ENCODE measurements at places on chromosomes 4 and X. TPM values are rescaled to one million over a fixed set of nuclear protein-coding genes. Genes with fewer than 3 reads are reported as not detected.
A peak's percentile ranks its signal among the peaks of the same experiment; 100 is the strongest.

GRCh38 chr4:60396341-60397049, 803.6 kb upstream of the ADGRL3 start:
- no peaks in the 10 kb centered on the region for H3K4me1 ChIP-seq
- no peak for DNase-seq
- no peaks in the 10 kb centered on the region for H3K36me3 ChIP-seq

- no peak overlapping the region for H3K27ac ChIP-seq
- no peak overlapping the region for H3K4me3 ChIP-seq
- DNase-seq: no peak
- no peaks in the 10 kb centered on the region for H3K4me1 ChIP-seq
Measured at GRCh38 chr4:31021008-31021407, 300.8 kb downstream of the PCDH7 start.

DNA sequence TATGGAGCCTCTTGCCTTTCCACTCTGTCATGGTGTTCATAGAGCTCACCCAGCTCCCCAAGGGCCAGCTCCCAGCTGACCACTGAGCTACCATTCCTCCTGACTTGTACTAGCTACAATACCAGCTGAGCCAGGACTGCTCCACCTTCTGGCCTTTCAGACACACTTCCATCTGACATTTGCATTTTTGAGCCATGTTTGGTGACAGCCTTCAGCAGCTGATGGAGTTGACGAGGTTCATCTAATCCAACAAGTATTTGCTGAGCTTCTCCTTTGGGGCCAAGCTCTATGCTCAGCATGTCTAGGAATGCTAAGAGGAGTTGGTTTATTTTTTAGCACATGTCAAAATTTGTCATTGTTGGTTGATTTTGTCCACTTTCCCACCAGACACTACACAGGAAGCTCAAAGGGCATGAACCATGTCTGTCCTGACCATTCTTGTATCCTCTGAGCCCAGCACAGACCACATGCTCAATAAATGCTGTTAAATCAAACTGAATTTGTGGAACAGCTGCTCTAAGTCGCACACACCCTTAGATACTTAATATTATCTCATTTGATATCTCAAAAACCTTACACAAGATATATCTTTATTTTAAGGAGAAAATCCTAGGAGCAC, 142.6 kb upstream of the PPARGC1A start:
- no peaks in the 10 kb centered on the region for H3K36me3 ChIP-seq
- DNase-seq: peak; percentile 0
- H3K4me1 ChIP-seq: no peaks in the 10 kb centered on the region
- no peaks in the 10 kb centered on the region for H3K27me3 ChIP-seq
- no peak overlapping the region for H3K4me3 ChIP-seq

DNA sequence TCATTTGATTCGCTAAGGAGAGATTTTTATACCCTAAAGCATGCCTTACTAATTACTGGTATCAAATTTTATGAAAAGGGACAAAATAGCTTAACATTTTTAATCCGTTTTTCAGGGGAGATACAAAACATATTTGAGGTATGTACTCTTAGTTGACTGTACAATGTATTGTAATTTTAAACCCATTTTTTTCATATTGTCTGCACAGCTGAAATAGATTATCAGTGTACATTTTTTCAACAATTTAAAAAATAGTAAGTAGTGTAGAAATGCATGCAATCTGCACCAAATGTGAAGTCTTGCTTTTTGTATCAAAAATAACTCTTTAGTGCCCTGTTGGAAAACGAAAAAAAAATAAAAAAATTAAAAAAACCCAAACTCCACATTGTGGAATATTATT, 82.2 kb downstream of the TENM3 start:
- H3K36me3 ChIP-seq: no peaks in the 10 kb centered on the region
- H3K4me3 ChIP-seq: no peak overlapping the region

- peak overlapping the region; percentile 89 for H3K4me3 ChIP-seq
- H3K36me3 ChIP-seq: no peaks in the 10 kb centered on the region
- H3K27ac ChIP-seq: peak overlapping the region; percentile 94
- H3K4me1 ChIP-seq: peaks cover 17% of the 10 kb centered on the region
Measured at GRCh38 chr4:128553686-128554515, 255.6 kb upstream of the JADE1 start.

GRCh38 chr4:38873290-38873944, 5.8 kb downstream of the FAM114A1 start:
- no peaks in the 10 kb centered on the region for H3K36me3 ChIP-seq
- H3K4me3 ChIP-seq: no peak overlapping the region
- peaks cover 2% of the 10 kb centered on the region for H3K4me1 ChIP-seq
- DNase-seq: no peak

- no peaks in the 10 kb centered on the region for H3K4me1 ChIP-seq
- H3K4me3 ChIP-seq: no peak overlapping the region
- no peak overlapping the region for H3K27ac ChIP-seq
- DNase-seq: no peak
- no peaks in the 10 kb centered on the region for H3K27me3 ChIP-seq
Measured at GRCh38 chr4:136342666-136343065, 1189.6 kb downstream of the PCDH18 start.

DNA sequence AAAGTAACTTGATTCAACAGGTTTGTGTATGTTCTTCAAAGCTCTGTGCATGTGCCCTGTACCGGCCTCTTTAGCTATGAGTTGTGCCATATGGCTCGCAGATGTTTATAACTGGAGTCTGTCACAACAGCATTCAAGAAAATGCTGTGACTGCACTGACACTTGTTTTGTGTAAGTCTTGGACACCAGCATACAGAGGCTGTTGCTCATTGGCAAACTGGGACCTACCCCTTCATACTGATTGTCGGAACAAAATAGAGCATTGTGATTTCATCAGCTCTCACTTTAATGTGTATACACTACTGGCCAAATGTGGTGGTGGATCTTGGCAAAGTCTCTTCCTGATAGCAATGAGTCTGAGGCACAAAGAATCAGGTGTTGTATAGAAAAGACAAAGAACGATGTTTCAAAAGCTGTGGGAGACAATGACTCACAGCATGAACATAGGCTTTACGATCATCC, 133.9 kb downstream of the EGF start:
- H3K4me3 ChIP-seq: no peak overlapping the region
- no peaks in the 10 kb centered on the region for H3K27me3 ChIP-seq

- no peaks in the 10 kb centered on the region for H3K4me1 ChIP-seq
- no peak overlapping the region for H3K27ac ChIP-seq
- H3K27me3 ChIP-seq: no peaks in the 10 kb centered on the region
- H3K4me3 ChIP-seq: no peak overlapping the region
- no peak for DNase-seq
Measured at GRCh38 chr4:66906314-66906713, 639.0 kb downstream of the CENPC start.

DNA sequence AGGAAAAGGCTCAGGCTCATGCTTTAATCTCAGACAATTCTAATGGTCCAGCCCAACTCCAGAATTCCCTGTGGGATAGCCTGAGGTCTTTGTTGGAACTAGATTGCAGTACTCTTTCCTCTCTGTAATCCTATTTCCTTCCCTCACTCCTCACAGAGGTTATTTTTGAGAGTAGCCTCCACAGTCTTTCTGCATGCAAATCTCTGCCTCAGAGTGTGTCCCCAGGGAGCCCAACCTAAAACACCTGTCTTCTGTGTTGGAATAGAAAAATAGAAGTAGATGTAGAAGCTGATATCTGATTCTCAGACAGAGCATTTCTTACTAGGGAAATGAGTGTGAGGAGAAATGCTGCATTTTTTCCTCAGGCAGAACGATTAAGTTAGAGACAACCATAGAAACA, 915.5 kb upstream of the EPHA5 start:
- no peak overlapping the region for H3K4me3 ChIP-seq
- H3K36me3 ChIP-seq: no peaks in the 10 kb centered on the region
- H3K27me3 ChIP-seq: no peaks in the 10 kb centered on the region
- H3K27ac ChIP-seq: no peak overlapping the region

DNA sequence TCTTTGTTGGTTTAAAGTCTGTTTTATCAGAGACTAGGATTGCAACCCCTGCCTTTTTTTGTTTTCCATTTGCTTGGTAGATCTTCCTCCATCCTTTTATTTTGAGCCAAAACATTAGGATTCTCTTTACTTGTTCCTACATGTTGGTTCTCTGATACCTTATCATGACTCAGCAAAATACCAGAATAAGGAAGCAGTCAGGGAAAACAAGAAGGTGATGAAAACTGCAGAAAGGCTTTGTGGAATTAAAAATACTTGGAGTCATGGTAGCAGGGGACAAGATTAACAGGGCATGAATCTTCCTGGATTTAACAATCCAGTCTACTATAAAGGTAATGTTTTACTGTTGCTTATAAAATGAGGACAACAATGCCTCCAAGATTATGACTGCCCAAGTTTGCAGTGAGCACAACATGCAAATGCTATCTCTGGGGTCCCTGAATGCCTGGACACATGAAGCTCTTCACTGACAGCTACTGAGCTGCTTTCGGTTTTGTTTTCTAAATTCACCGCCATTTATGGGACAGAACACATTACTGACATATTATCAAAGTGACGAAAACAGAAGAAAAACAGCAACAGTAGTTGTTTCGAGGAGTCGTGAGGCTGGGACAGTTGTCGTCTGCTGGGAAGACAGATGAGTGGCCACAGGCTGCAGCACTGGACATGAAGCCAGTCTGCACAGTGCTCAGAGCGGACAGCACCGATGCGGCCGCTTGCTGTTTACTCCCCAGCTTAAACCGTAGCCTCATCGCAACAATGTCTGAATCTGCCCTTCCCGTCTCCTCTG, 174.5 kb upstream of the DKK2 start:
- H3K36me3 ChIP-seq: no peaks in the 10 kb centered on the region
- H3K27me3 ChIP-seq: no peaks in the 10 kb centered on the region
- no peaks in the 10 kb centered on the region for H3K4me1 ChIP-seq

DNA sequence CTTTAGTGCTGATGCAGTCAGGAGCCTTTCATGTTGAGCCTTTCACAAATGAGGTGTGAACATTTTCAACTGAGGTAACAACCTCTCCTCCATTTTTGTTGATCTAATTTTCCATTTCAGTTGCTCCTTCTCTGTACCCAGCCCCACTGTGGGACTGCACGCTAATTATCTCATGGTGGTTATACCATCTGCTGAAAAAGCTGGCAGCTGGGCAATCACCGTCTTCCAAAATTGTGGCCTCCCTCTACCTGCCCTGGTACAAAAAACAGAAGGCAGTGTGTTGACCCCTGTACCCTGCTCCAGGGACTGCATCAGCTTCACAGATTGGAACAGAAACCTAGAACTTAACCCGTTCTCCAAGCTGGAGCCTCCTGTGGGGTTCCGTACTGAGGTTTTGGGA, 72.4 kb upstream of the LONRF3 start:
- no peaks in the 10 kb centered on the region for H3K4me1 ChIP-seq
- H3K27ac ChIP-seq: no peak overlapping the region
- H3K36me3 ChIP-seq: no peaks in the 10 kb centered on the region
- peaks cover 34% of the 10 kb centered on the region for H3K27me3 ChIP-seq
- DNase-seq: no peak

DNA sequence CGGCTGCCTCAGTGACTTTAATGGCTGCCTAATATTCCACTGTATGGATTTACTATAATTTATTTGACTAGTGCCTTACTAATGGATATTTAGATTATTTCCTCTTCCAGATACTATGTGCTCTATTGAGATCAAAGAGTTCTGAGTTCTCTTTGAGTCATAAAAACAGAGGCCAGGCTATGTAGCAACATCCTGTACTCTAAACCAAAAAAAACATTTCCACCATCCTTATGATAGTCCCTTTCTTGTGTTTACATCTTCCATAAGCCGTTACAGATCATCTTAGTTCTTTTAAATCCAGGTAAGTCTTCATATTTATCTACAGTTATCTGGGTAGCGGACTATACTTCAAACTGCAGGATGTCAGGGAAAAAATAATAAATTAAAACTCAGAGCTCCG, 56.6 kb upstream of the TMEM184C start:
- DNase-seq: no peak
- no peak overlapping the region for H3K27ac ChIP-seq
- H3K27me3 ChIP-seq: peaks cover 10% of the 10 kb centered on the region

DNA sequence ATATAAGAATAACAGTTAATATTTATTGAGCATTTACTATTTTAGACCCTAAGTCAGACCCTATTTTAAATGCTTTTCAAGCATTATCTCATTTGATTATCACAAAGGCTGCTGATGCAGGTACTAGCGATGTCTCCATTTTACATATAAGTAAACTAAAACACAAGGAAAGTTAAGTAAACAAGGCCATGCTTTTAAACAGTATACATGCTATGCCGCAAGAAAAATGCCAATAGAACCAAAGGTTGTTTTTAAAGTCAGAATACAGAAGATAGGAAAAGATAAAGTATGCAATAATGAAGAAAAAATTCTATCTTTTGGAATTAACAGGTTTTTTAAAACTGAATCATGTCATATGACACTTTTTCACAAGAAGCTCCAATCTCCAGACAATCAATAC, 26.2 kb downstream of the RFC1 start:
- H3K27me3 ChIP-seq: no peaks in the 10 kb centered on the region
- H3K27ac ChIP-seq: no peak overlapping the region
- peaks cover 4% of the 10 kb centered on the region for H3K36me3 ChIP-seq
- no peak overlapping the region for H3K4me3 ChIP-seq
- no peak for DNase-seq

GRCh38 chrX:39170464-39170863, 369.2 kb downstream of the MID1IP1 start:
- no peak overlapping the region for H3K27ac ChIP-seq
- no peak for DNase-seq
- H3K4me3 ChIP-seq: no peak overlapping the region
- H3K36me3 ChIP-seq: no peaks in the 10 kb centered on the region
- H3K4me1 ChIP-seq: peaks cover 46% of the 10 kb centered on the region
- peaks cover 18% of the 10 kb centered on the region for H3K27me3 ChIP-seq

DNA sequence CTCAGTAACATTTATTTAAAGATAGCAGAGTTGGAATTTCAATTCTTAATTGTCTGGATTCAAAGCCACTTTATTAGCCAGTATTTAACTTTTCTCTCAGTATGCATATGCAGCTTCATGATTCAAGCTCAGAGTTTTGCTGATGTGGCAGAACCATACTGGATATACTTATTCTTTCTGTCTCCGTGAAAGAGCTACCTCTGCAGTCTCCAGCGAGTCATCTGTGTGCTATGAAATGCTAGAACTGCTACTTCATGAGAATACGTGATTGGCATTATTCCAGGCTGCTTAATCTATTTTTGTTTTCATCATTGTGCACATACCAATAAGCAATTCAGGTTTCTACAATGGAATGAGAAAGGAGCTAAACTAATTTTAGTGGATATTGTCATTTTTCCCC, 743.7 kb downstream of the C4orf33 start:
- no peaks in the 10 kb centered on the region for H3K36me3 ChIP-seq
- H3K27me3 ChIP-seq: no peaks in the 10 kb centered on the region
- H3K4me3 ChIP-seq: no peak overlapping the region
- no peaks in the 10 kb centered on the region for H3K4me1 ChIP-seq
- no peak overlapping the region for H3K27ac ChIP-seq
- DNase-seq: no peak

GRCh38 chr4:151403656-151404055, 5.3 kb upstream of the FHIP1A start:
- no peak overlapping the region for H3K4me3 ChIP-seq
- no peak overlapping the region for H3K27ac ChIP-seq
- H3K36me3 ChIP-seq: no peaks in the 10 kb centered on the region
- DNase-seq: no peak
- peaks cover 21% of the 10 kb centered on the region for H3K27me3 ChIP-seq

DNA sequence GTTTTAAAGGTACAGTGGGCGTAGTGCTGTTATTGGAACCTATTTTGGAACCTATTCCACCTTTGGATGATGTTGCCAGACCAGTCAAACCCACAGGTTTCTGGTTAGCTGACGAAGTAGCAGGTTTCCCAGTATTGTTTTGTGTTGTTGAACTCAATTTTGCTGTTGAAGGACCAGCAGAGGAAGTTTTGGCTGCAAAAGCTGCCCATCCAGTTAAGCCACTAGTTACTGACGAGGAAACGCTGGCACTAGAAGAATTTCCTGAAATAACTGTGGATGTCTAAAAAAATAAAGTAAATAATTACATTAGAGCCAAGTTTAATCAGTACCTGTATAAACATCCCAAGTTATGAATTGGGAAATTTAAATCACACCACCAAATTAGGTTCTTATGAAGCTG, 25.5 kb downstream of the INTS12 start:
- no peak overlapping the region for H3K4me3 ChIP-seq

The ARL9 gene
- total RNA-seq: 0.29 TPM

The HEPH gene
- not detected for total RNA-seq

The ATP1B4 gene
- total RNA-seq: not detected

The ABRAXAS1 gene
- 16.7 TPM for total RNA-seq
